Skeletal muscle tissue (tissue), 5 donors: ENCODE measurements at places on chromosomes 5 and 9. TPM values are rescaled to one million over a fixed set of nuclear protein-coding genes. Genes with fewer than 3 reads are reported as not detected.

COL23A1 gene
- 0.52 TPM for total RNA-seq

CAVIN4 gene
- 172 TPM for total RNA-seq

FCN2 gene
- 1.0 TPM for total RNA-seq

KIF4B gene
- total RNA-seq: under 0.01 TPM

QRFP gene
- not detected for total RNA-seq

NPR2 gene
- 7.3 TPM for total RNA-seq
